ENCODE measurements at places on chromosomes 11 and 22.

DNA sequence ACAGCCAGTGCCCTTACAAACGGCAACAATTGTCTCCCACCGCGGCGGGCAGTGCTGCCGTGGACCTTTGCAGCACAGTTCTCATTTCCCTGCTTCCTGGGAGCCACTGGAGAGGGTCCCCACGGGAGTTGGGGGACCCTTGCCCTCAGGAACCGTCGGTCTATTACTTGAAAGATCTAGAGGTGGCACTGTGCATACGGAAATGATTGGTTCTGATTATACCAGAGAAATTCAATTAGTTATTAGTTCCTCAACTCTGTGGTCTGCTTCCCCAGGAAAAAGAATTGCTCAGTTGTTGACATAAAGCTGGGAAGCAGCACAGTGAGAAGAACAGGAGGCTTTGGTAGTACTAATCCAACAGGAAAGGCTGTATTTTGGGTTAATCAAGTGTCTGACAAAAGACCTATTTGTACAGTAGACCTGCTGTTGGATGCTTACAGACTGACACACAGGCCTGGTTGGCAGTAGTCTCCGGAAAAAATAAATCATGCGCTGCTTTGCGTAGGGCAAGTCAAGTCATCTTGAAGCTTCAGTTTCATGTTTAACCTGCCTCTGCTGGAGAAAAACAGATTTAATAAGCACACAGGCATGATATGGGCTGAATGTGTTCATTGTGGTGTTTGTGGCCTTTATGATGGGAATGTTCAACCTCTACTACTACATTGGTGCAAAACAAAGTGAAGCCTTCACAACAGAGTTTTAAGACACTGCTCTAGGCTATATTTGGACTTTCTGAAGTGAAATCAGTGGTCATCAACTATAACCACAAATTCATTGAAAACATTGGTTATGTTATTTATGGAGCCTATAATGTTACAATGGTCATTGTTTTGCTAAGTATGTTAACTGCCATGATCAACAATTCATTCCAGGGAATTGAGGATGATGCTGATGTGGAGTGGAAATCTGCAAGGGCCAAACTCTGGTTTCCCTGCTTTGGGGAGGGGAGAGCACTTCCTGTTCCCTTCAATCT lies 54.6 kb upstream of the SC5D start:
- DNase-seq, result peak; percentile 63

DNA sequence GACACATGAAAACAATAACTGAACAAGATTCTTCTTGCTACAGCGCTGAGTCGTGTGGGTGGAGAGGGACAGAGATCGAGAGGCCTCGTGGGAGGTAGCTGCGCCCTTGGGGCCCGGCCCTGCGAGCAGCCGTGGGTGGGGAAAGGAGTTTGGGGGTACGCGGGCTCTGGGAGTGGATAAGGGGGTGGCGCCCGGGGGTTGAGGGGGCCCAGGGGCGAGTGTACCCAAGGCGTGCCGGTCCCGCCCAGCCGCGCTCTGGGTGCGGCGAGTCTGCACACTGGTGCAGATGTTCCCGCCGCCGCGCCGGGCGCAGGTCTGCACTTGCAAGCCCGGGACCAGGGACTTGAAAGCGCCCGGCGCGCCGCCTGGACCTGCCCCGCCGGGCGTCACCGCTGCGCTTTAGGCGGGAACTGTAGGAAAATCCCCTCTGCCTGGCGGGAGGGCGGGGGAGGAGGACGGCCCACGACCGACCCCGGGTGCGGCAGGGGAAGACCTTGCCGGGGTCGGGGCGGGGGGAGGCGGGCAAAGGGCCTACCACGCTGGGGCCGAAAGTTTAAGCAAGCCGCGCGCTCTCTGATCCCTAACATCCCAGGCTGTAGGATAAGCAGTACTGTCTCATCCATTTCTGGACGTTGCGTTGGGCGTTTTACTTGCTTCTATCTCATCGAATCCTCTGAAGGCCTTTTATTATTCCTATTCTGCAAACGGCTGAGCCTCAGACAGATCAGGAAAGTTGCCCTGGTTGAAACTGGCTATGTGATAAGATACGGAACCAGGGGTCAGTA lies 1.4 kb upstream of the KREMEN1 start:
- peak; percentile 61 for DNase-seq

DNA sequence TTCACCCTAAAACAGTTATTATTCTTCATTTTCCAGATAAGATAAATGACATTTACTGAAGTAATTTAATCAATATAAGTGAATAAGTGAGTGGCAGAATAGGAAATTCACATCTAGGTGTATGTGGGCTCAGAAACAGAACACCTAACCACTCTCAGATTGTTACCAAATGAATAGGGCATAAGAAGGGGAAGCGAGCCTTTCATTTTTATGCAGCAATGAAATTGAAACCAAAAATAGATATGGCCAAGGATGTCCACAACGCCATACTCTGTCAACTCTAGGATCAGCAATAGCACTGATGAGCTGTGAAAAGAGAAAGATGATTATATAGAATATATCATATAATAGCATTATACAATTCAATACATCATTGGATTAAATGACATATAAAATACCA lies 398.1 kb upstream of the API5 start:
- DNase-seq, result no peak

GRCh38 chr11:124329787-124330478 lies 9.9 kb upstream of the OR8D2 start:
- DNase-seq, result peak; percentile 63

- DNase-seq, result no peak
These were observed 3.1 kb downstream of the HDHD5 start for GRCh38 chr22:17155941-17156340.

GRCh38 chr11:70247710-70248072 lies 22.8 kb upstream of the PPFIA1 start:
- no peak for DNase-seq

DNA sequence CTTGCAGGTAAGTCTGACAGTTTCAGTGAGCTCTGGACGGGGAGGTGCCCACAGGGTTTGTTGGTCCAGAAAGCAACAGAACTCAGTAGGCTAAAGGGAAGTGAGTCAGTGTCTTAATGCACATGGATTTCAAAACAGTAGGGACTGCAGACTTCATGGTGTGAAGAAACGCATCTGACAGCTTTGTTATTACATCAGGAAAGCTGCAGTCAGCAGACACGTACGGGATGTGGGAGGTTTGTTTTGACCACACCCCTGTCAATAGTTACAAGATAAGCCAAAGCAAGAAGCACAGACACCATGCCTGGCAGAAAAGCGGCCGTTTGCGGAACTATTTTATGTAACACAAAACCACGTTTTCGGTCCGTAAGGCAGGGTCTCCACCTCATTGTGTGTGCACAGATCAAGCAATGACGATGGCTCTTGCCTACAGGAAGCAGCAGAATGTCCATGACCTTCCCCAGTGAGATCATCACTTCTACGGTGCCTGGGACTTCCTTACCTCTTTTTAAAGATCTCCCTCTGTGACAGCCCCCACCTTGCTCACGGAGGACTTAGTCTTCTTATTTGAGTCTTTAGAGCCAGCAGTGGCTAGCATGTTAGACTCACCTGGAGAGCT lies 58.2 kb upstream of the FTH1 start:
- DNase-seq, result peak; percentile 82

DNA sequence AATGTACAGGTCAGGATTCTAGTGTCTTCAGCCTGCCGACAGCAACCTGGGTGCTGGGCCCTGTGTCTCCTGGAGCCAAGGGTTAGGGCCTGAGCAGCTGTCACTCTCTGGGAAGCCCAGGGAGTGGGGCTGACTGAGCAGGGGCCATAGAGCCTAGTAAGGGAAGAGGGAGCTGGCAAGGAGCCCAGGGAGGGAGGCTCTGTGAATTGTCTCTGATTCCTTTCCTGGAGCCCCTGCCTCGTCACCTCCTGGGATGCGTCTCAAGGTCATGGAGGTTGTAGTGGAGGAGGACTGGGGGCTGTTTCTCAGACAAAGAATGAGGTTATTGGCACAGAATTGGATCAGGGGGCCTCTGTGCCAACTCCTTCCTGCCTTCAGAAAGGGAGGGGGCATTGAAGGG lies 11.8 kb downstream of the SOX10 start:
- DNase-seq, result peak; percentile 62

DNA sequence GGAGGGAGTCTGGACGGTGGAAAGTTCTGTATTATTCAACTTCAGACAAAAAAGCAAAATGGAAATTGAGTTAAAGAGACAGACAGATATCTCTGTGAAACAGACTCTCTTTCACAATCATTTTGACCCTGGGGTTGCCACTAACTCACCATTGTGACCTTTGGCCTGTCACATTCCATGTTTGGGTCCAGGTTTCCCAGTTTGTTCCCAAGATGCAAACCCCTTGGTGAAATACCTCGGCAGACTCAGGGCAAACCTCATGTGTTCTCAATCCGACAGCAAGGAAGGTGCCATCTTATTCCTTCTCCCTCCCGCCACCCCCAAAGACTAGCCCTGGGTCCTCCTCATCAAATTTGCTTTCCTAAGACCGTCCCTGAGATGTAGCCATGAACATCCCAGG lies 41.8 kb downstream of the GALNT18 start:
- no peak for DNase-seq

DNA sequence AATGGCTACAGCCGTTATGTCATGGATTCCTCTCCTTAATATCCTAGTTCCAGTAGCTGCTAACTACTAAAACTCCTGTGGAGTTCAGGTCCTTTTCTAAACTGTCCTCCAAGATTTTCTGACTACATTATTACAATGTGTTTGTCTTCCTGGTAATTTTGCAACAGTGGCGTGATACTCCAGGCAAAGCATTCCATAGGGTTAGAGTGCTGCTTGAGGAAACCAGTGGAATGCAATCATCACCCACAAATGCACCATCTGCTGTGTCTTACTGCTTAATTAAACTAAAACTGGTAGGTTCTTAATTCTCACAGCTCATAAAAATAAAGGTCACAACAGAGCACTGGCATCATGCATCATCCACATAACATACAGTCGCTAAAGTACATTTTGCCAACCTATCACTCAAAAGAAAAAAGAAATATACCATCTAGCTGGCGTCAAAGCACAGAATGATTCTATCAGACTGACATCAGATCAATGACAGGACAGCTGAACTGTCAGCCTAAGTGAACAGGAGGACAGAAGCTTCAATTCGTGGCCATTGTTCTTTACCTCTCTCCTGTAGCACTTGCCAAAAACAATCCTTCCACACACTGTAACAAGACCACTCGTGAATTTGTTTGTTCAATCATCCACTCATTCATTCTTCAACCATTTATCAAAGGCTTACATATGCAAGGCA lies 182.5 kb downstream of the CADM1 start:
- DNase-seq, result no peak

DNA sequence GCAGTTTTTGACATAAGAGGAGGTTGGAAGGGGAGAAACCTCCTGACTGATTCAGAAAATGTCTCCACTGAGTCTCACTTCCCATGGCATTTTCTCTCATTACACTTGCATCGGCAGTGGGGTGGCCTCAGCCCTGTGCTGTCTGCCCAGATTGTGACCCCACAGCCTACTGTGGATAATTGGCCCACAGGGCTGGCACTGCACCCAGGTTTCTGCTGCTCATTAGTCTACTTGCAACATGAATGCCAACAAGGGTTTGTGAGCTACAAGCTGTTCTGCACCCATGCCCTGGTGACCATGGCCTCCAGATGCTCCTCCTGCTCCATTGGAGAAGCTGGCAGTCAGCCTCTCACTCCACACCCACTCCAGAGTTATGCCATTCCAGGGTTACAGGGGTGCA lies 296.0 kb downstream of the CTTN start:
- no peak for DNase-seq

GRCh38 chr11:128663824-128664223 lies 30.0 kb upstream of the FLI1 start:
- DNase-seq, result peak; percentile 31

GRCh38 chr22:31340765-31341247 lies 5.3 kb downstream of the PATZ1 start:
- no peak for DNase-seq

- peak; percentile 96 for DNase-seq
These were observed 2.5 kb downstream of the CDC42EP2 start for GRCh38 chr11:65317025-65317786.

DNA sequence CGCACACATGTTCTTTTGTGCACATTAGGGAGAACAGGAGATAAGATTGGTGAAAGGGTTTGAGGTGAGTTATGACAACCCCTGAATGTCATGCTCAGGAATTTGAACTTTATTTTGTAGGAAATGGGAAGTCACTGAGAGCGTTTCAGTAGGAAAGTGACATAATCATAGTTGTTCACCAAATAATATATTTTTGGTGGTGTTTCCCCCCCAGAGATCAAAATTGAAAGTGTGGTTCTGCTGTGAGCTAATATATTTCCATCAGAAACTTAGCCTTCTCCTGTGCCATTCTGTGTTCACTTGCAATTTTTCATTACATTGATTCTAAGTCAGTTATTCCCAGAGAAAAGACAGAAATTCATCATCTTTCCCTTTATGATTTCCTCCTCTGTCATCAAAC lies 64.1 kb upstream of the RCN1 start:
- no peak for DNase-seq

- peak; percentile 52 for DNase-seq
These were observed 12.5 kb upstream of the MRPL16 start for GRCh38 chr11:59822989-59823566.

DNA sequence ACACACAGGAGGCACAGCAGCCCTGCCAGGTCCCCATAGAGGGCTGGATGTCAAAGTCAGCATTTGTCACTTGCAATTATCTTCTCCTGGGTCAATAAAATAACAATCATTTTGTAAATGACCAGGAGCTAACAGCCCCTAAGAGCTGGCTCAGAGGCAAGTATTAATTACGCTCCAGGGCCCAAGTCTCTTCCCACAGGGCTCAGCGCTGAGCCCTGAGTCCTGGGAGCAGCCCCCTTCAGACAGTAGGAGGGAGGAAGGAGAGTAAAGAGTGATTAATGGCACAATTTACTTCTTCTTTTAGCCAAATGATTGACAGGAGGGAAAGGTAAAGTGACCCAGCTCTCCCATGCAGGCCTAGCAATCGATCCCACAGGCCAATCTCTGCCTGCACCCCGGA lies 99.0 kb upstream of the DRD2 start:
- no peak for DNase-seq

GRCh38 chr22:19118329-19118880 lies 3.8 kb downstream of the DGCR2 start:
- no peak for DNase-seq

GRCh38 chr11:115215694-115216617 lies 288.3 kb downstream of the CADM1 start:
- no peak for DNase-seq
